Cardiac fibroblast (primary cell): ENCODE measurements at places on chromosomes 16 and 17.

DNA sequence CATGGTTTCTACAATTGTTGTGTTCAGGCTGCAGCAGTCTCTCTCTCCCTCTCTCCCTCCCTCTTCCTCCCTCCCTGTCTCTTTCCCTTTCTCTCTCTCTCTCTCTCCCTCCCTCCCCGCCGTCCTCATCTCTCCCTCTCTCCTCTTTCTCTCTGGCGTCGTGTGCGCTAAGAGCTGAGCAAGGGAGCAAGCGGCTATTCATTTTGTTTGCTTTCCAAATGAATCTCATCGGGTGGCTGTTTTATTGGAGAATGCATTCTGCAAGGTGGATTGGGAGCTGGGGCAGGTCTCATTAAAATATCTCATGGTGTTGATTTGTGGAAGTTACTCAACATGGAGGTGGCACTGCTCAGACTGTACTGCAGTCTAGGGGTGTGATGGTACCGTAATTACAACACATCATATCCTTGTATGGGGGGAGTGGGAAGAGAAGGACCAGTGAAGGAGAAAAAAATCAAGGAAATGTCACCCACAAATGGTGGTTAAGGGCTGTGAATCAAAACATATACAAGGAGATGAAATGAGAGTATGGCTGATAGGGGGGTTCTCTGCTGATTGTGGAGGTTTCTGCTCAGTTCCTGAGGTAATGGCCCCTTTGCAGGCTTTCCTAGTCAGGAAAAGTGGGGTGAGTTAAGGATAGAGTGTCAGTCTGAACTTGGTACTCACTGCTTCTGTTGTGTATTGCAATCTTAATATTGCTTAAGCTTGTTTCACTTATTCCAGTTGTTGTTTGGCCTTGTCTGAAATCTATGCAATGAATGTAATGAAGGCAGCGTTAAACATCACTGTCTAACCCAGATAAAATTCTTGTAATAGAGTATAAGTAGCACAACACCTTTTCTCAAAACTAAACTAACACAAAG lies 2.7 kb downstream of the MSL1 start:
- peak; percentile 51 for DNase-seq

- no peak for DNase-seq
These were observed 23.6 kb downstream of the ABCA6 start for GRCh38 chr17:69117855-69118784.

- DNase-seq, result no peak
These were observed 2.4 kb upstream of the NFATC3 start for GRCh38 chr16:68082629-68083238.

GRCh38 chr17:57938061-57938502 lies 17.1 kb downstream of the CUEDC1 start:
- DNase-seq, result no peak

GRCh38 chr17:70525961-70526360 lies 356.6 kb downstream of the KCNJ2 start:
- DNase-seq, result no peak

DNA sequence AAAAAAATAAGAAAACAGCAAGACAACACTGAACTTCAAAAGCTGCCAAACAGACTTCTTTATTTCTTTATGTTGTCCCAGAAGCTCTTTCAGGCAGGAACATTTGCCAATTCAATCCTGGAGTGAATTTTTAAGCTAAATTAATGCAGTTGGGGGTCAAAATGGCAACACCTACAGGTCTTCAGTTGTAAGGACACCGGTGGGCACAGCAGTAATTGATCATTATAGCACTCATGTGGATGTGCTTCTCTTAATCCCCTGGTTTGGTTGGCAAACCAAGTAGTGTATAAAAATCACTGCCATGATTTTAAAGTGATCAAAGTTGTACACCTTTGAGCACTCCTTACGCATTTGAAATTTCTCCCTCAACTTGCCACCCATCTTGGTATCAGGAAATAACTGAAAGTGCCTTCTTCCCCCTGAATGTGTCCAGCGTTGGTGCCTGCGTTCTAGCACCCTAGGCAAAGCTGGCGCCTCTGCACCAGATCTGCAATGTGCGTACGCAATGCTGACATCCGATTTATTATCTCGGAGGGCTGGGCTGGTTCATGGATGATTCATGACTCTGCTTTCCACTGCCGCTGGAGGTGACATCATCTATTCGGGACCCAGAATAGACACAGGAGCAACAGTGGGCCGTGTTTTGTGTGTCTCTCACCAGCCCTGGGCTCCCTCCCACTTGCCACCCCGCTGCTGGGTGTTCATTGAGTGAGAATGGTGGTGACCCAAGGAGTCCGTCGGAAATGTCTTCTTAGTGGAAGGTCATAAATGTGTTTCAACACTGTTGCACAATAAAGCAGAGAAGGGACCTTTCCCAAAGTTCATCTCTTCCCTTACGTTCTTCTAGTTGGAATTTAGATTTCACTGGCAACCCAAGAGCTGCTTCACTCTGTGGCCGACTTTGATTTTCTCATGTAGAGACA lies 203.4 kb downstream of the CCDC182 start:
- peak; percentile 91 for DNase-seq

DNA sequence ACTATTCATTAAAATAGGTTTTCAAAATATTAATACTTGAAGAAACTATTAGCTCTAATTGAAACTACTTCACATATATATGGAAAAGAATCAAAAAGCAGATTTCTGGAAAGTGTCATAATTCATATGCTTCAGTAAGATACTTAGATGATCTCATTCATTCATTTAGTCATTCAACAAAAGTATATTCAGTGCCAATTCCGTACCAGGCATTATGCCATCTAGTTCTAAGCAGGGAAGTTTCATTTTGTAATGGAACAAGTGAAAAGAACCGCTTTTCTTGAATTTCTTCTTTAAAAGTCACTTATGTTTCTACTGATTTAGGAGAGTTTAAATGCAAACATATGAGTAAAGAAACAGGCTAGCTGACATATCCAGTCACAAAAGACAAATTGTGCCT lies 118.3 kb upstream of the FAM20A start:
- peak; percentile 33 for DNase-seq

- DNase-seq, result no peak
These were observed 6.5 kb upstream of the CCL1 start for GRCh38 chr17:34369571-34369970.

- DNase-seq, result peak; percentile 45
These were observed 17.2 kb upstream of the SLFN11 start for GRCh38 chr17:35390663-35391062.

DNA sequence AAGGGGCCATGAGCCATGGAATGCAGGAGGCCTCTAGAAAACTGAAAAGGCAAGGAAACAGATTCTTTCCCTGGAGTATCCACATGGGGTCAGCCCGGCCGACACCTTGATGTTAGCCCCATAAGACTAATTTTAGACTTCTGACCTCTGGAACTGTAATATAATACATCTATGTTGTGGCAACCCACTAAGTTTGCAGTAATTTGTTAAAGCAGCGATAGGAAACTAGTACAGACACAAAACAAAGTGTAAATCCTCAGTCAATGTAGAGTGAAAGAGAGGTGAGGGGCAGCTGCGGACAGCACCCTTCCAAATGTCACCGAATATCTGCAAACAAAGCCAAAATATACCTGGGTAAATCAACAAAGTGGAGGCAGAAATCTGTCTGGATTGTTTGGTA lies 7.2 kb upstream of the SIAH1 start:
- DNase-seq, result no peak

DNA sequence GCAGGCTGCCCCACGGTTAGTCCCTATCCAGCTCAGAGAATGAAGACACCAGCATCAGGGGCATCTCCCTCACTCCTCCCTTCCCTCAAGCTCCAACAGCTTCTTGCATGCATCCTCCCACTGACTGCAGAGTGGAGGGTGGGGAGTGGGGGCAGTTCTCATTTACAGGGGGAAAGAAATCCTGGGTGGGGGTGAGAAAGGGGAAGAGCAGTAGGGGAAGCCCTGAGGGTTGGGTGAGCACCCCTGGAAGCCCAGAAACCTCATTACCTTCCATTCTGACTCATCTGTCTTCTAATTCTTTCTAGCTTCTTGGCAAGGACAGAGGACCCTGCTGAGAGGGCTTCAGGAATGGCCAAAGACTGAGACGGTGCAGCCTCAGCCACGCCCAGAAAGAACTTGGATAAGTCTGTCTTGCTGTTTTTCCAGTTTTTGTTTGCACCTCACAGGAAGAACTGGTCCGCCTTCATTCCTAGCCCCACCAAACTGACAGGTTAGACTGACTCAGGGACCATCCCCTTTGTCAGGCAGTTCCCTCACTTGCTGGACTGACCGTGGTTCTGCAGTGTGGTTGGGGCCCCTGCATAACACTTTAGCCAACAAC lies 52.5 kb upstream of the WSB1 start:
- DNase-seq, result peak; percentile 50

DNA sequence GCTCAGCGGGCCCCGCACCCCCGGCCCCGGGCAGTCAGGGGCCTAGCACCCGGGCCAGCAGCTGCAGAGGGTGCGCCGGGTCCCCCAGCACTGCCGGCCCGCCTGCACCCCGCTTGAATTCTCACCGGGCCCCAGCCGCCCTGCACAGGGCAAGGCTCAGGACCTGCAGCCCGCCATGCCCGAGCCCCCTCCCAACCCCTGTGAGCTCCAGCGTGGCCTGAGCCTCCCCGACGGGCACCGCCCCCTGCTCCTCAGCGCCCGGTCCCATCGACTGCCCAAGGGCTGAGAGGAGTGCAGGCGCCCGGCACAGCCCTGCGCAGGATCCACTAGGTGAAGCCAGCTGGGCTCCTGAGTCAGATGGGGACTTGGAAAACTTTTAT lies 1.7 kb upstream of the BRCA1 start:
- DNase-seq, result no peak

DNA sequence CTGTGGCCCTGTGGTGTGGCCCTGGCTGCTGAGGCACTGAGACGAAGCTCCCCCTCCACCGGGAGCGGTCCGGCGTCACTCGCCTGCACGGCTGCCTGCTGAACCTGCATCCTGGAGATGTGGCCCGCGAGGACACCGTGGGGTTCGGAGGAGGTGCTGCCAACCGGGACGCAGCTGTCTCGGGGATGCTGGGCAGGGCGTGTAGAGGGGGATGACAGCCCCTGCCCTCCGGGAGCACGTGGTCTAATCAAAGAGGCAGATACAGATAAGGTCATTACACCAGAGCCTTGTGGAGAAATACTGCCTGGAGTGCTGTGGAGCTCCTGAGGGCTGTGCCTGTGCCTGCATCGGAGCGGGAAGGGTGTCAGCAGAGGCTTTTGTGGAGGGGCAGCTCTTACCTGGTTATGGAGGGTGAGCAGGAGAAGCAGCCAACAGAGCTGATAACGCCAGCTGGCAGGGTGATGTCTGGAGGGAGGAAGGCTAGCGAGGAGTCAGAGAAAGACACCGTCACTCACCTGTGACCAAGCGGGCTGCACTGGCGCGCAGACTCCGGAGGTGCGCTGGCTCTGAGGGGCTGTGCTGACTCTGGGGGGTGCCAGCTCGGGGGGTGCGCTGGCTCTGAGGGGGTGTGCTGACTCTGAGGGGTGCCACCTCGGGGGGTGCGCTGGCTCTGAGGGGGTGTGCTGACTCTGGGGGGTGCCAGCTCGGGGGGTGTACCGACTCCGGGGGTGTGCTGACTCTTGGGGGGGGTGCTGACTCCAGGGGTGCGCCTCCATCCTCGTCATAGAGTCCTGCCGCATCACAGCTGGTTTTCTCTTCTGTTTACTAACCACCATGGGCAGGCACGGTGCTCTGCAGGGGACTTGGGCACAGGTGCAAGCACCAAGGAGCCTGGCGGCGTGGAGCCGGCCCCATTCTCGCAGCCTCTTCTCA lies 104.7 kb upstream of the CHMP6 start:
- DNase-seq, result no peak

GRCh38 chr16:4790871-4791270 lies 2.7 kb upstream of the SEPTIN12 start:
- peak; percentile 23 for DNase-seq

GRCh38 chr16:84286578-84287240 lies 8.0 kb upstream of the WFDC1 start:
- peak; percentile 68 for DNase-seq

DNA sequence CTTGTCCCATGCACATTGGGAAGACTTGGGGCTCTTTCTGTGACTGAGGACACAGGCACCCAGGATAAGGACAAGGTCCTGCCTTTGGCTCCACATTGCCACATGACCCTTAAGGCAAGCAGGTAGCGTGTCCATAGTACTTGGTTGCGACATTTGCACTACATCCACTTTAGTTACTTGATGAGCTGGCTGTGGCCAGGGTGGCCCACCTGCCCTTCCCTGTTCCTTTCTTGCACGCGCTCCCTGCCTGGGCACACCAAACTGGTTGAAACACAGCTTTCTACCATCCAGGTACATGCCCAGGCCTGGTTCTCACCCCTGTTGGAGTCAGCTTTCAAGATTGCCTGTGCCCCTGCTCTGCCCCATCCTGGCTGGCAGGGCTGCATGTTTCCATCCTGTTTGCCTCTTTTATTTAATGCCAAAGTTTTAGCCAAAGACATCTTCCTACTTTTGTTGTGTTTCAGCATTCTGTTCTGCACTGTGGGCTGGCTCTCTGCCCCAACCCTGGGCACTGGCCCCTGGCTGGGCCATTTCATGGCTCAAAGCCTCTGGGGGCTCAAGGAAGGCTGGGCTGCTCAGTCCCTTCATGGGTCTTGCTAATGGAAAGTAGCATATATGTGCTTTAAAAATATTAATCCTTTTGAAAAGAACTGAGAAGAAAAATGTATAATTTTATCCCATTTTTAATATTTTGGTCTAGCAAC lies 3.2 kb downstream of the B3GNT9 start:
- no peak for DNase-seq

DNA sequence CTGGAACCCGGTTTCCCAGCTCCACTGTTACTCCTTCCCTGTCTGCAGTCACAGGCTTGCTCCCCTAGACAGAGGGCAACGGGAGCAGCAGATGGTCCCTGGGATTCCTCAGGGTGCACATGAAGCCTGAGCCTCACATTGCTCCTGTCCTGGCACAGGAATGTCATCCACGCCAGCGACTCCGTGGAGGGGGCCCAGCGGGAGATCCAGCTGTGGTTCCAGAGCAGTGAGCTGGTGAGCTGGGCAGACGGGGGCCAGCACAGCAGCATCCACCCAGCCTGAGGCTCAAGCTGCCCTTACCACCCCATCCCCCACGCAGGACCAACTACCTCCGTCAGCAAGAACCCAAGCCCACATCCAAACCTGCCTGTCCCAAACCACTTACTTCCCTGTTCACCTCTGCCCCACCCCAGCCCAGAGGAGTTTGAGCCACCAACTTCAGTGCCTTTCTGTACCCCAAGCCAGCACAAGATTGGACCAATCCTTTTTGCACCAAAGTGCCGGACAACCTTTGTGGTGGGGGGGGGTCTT lies 1.6 kb upstream of the DECR2 start:
- DNase-seq, result no peak

GRCh38 chr17:57528058-57528451 lies 217.0 kb downstream of the CCDC182 start:
- DNase-seq, result no peak

DNA sequence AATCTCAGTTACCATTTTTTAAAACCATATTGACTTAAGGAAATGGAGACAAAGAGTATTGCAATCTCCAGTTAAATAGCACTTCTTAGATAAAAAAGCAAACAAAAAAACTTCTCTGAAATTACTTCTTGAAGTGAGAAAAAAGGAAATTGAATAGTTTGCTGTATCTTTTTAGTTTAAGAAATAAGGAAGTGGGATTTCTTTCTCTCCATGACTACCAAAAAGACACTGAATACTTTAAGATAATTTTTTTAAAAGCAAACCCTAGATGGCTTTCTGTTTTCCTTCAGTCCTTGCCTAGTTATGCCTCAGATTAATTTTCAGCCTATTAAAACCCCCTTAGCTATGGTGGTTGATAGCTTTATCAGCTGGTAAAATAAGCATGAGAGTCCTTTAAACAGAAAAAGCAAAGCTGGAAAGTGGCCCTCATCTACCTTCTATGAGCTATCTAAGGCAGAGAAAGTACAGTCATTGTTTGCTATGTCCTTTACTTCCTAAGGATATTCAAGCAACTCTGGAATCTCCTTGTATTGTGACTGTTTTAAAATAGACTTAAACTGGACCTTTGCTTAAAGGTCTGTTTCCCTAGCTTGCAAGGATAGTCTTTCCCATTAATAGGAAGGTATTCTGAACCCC lies 28.6 kb downstream of the TPPP3 start:
- DNase-seq, result no peak
